ENCODE measurements at places on chromosomes 7 and 10.

DNA sequence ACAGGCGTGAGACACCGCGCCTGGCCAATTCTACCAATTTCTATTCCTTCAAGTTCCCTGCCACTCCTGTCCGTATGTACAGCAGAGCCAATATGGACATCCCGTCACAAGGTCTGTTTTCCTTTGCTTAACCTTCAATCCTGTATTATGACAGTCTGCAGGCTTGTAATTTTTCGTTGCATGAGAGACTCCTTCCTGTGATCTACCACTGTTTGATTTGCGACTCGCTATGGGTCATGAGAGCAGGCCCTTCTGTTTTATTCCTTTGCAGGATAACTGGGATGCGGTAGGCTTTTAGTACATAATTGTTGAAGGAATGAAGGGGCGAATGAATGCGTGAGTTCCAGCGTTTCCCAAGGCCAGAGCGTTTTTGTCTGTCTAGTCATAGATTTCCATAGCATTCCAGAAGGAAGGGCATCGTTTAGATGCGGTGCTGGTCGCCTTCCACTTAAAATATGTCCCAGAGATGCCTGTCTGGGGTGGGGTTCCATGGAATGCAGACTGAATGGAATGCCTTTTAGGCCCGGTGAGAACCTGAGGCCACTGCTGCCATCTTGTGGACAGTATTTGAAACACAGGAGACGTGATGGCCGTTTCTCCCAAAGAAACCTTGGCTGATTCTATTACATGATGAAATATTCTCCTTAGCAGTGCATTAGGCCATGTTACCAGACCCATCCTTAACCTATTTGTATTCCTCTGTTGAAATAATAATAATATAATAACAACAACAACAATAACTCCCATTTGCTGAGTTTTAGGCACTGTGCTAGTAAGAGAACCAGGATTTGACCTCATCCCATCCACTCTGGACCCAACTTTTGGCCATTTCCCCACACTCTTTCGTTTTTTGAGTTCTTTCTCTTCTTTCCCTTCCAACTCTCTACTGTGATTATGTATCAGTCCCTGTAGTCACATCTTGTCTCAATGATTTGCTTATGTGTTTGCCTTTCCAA is 193.2 kb downstream of the MYOF start:
- DNase-seq: peak; percentile 46

DNA sequence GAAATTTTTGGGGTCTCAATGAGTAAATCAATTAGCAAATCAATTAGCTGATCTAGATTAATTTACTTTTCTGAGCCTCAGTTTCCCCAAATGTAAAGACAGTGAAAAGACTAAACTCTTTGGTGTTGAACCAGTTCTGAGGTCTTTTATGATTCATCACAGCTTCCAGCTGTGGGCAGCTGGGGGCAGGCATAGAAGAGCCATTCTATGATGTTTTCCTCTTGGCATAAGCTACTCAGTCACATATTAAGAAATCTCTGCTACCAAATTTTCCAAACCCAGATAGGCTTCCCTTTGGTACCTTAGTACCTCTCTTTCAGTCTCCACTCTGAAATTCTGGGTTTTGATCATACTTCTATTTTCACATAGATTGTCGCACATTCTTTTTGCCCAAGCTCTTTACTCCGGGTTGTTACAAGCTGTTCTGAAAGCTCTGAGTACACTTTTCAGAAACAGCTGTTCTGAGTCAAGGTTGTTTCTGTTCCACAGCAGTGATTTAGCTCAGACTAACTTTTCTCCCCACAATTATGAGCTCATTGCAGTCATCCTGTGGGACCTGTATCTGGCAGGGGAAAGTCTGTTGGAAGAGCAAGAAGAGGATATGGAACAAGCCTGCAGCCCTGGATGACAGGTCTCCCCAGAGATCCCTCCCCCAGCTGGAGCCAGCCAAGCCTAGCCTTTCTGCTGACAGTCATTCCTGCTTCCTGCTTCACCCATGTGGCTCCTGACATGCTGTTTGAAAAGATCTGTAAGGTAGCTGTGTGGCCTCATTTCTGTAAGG is 599.6 kb upstream of the GHITM start:
- DNase-seq: no peak

GRCh38 chr10:3123571-3124411 is 48.8 kb downstream of the PITRM1 start:
- DNase-seq: no peak

DNA sequence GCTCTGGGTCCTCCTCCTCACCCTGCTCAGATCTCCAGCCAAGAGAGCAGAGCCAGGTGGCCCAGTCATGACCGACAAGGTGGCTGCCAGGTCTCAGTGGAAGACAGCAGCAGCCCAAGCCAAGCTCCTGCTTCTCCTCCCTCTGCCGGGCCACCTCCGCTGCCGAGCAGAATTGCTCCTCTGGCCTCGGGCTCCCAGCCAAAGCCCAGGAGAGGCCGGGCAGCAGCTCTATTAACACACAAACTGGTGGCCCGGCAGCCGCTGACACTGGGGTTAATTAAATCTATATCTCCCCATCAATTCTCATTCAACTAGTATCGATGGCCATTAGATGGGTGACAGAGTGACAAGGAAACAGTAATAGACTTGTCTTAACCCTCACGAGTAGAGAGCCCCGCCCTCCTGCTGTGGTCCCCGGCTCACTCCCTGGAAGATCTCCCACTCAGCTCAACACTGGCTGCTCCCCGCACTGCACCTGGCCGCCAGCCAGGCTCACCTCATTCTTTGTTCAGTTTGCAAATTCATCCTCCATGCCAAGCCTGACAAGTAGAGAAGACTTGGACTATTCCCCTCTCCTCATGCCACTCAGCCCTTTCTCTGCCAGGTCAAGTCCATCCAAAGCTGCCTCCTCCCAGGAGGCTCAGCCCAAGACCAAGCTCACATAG is 74.1 kb upstream of the UNC5B start:
- DNase-seq: no peak

DNA sequence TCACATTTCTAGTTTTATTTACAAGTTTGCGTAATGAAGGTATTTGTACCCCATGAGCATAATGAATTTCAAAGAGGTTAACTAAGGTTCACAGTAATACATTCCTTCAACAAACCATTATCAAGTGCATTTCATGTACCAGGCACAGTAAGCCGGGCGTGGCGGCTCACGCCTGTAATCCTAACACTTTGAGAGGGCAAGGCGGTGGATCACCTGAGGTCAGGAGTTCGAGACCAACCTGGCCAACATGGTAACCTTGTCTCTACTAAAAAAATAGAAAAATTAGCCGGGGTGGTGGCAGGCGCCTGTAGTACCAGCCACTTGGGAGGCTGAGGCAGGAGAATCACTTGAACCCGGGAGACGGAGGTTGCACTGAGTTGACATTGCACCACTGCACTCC is 4.3 kb upstream of the EIF3A start:
- DNase-seq: no peak

GRCh38 chr7:33192695-33193291 is 63.4 kb downstream of the BBS9 start:
- DNase-seq: no peak

GRCh38 chr7:78149787-78150186 is 351.2 kb downstream of the PHTF2 start:
- no peak for DNase-seq

DNA sequence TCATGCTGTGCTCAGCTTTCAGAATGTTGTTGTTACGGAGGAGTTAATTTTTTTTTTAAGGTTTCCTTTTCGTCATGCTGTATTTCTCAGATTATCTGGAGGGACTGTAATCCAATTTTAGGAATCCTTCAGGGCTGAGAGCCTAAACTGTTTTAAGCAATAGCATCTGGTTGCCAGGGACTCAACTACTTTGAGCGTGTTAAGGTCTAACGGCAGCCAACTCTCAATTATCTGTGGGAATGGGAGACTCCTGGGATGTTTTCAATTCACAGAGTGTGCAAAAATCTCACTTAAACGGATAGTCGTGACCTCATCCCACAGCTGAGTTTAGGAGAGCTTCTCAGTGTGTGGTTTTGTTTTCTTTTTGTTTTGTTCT is 291.7 kb downstream of the AUTS2 start:
- DNase-seq: no peak

GRCh38 chr10:115093776-115094408 is 727 bp downstream of the ATRNL1 start:
- no peak for DNase-seq

GRCh38 chr7:50663396-50664102 is 98.3 kb upstream of the DDC start:
- DNase-seq: no peak

DNA sequence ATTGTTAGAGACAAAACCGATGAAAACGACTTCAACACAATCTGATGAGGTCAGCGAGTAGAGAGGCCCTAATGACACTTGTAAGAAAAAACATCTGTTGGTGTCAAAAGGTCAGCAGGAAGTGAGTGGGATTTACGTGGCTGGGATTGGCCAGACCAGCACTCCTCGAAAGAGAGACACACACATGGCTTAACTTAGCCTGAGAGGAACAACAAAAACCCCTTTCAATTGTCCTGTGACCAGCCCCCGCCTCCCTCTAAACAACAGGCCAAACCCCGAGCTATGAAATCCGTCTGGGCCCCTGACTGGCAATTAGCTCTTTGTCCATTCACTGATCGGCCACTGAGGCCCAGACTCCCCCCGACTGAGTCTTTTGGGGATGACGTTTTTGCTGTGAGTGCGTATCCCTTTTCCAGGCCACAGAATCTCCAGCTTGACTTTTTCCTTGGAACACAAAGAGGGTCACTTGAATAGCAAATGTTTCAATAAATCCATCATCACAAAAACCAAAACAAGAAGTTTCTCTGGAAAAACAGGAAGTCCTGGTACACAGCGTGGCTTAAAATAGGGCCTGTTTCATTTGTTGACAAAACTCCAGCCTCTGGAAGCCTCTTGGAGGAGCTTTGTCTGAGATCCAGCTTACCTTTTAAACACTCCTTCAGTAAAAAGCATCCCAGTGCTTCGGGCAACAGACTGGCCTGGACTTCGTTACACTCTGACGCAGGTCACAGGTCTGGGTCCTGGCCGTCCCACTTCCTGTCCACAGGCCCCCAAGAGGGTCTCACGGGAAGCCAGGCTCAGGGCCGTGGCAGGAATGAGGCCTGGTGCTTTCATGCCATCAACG is 103.0 kb downstream of the CTBP2 start:
- no peak for DNase-seq

DNA sequence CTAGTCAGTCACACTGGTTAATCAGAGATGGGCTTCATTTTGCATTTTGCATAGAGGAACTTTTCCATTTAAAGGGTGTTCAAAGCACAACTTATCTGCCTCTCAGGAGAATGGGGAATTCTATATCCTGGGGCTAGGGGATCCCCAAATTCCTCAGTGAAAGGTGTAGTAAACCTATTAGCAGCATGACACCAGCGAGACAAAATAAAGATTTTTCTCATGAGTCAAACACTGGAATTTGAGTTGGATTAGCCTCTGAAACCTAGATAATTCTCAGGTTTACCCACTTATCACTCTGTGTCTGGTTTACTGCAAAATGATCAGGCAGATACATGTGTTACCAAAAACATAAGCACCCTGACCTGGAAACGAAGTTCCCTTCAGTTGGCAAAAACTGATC is 2.1 kb downstream of the AFAP1L2 start:
- no peak for DNase-seq

GRCh38 chr10:52903397-52903938 is 130.9 kb upstream of the MBL2 start:
- DNase-seq: no peak
